ENCODE measurements at places on chromosomes 2 and 18. TPM values are rescaled to one million over a fixed set of nuclear protein-coding genes. Genes with fewer than 3 reads are reported as not detected.

GRCh38 chr18:13382366-13382953 is 163.9 kb downstream of the LDLRAD4 start:
- H3K27me3 ChIP-seq: no peaks in the 10 kb centered on the region
- peak overlapping the region; percentile 98 for H3K27ac ChIP-seq
- H3K4me1 ChIP-seq: no peaks in the 10 kb centered on the region
- DNase-seq: no peak

- H3K4me3 ChIP-seq: no peak overlapping the region
- H3K27me3 ChIP-seq: no peaks in the 10 kb centered on the region
- no peak overlapping the region for H3K27ac ChIP-seq
- H3K4me1 ChIP-seq: peaks cover 4% of the 10 kb centered on the region
These were observed 92.4 kb upstream of the RASGRP3 start for GRCh38 chr2:33383855-33384598.

DNA sequence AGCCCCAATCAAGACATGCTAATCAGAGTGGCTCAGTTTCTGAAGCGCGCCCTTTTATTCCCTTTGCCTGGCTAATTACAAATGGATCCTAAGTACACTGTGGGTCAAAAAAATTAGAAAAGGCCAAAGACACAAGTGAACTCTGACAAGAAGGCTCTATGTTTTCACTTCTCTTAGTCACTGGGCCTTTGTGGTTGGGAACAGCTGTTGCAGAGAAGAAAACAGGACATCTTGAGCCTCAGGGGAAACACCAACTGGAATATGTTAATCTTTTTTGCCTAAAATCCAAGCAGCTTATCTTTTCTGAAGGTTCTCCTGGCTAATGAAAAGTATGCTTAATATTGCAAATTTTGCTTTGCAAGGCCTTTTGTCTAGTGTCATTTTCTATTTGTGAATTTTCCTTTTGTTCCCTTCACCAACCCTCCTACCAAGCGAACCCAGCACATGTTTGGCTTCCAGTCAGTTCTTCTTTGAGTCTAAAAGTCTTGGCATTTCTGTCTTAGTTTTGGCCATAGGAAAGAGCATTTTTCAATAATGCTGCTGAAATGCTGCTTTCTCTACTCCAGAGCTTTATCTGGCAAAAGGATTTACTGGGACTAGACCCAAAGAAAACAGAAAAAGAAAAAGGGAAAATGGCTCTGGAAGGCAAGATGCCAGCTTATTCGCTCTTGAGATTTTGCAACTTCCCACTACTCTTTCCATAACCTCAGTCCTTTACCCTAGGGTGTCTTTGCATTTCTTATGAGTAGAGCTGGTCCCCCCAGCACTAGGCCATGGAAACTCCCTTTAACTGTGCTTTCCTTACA is 440.2 kb upstream of the ST6GAL2 start:
- DNase-seq: no peak
- no peaks in the 10 kb centered on the region for H3K36me3 ChIP-seq
- peak overlapping the region; percentile 84 for H3K27ac ChIP-seq
- no peak overlapping the region for H3K4me3 ChIP-seq

DNA sequence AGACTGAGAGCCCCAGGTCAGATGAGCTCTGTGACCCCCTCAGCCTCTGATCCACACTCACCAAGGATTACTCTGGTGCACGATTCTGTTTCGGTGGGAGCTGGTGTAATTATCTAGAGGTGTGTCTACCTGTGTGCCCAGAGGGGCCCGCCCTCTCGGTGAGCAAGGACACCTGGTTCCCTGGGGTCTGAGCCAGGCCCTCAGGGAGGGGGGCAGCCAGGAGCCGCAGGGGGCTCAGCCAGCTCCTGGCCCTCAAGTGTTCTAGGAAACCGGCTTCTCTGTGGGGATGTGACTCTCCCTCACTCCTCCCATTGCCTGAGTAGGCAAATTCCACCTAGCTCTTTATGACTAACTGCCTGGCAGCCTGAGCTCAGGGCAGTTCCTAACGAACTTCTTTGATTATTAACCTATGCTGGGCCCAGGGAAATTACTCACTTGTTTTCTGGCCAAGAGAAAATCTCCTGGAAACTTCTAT is 17.4 kb downstream of the AGAP1 start:
- H3K27ac ChIP-seq: no peak overlapping the region
- no peak overlapping the region for H3K4me3 ChIP-seq
- DNase-seq: no peak
- no peaks in the 10 kb centered on the region for H3K4me1 ChIP-seq
- no peaks in the 10 kb centered on the region for H3K36me3 ChIP-seq

DNA sequence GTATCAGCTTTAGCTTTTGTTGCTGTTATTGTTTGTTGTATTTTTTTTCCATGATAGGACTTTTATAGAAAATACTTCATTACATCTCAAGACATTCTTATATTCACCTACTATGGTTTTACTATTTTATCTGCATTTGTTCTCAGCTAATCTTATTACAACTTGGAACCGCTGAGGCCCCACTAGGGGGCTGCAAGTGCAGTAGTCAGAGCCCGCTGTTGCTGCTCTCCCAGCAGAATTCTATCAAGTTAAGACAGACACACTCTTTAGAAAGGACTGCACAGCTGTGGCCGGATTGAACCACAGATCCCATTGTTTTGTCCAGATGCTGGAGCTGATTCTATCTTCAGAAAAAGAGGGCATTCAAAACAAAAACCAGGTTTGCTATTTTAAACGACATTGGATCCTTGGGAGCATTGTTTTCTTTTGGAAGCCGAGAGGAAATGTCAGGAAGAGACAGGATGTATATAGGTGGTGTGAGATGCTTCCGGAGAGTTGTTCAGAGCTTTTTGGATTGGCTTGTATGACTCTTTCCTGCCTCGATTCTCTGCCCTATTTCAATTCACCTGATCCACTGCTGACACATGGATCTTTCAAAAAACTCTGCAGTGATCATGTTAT is 105.7 kb upstream of the GAREM1 start:
- no peaks in the 10 kb centered on the region for H3K27me3 ChIP-seq
- no peaks in the 10 kb centered on the region for H3K4me1 ChIP-seq
- H3K4me3 ChIP-seq: no peak overlapping the region
- DNase-seq: no peak

Gene TNFRSF11A
- 8.2 TPM for total RNA-seq

Measured in aorta (tissue), 5 donors.